ENCODE measurements at places on chromosomes 12 and 14. TPM values are rescaled to one million over a fixed set of nuclear protein-coding genes. Genes with fewer than 3 reads are reported as not detected.

GRCh38 chr12:49891012-49891411, 12.7 kb downstream of the FAIM2 start:
- no peak for DNase-seq

DNA sequence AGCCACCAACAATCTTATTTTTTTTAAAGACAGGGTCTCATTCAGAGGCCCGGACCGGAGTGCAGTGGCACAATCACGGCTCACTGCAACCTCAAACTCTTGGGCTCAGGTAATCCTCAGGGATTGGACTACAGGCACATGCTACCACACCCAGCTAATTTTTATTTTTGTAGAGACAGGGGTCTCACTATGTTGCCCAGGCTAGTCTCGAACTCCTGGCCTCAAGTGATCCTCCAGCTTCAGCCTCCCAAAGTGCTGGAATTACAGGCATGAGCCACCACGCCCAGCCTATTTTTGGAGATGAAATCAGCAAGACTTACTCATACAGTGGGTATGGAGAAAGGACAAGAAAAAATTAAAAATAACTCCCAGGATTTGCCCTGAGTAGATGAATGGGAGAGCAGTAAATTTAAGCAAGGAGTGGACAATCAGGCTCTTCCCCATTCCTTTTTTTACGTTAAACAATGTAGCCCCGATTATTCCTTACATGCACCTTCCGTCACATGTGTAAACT, 13.2 kb downstream of the FMNL3 start:
- DNase-seq, result peak; percentile 46

- DNase-seq, result peak; percentile 50
These were observed 109.5 kb downstream of the DIP2B start for GRCh38 chr12:50614167-50614759.

DNA sequence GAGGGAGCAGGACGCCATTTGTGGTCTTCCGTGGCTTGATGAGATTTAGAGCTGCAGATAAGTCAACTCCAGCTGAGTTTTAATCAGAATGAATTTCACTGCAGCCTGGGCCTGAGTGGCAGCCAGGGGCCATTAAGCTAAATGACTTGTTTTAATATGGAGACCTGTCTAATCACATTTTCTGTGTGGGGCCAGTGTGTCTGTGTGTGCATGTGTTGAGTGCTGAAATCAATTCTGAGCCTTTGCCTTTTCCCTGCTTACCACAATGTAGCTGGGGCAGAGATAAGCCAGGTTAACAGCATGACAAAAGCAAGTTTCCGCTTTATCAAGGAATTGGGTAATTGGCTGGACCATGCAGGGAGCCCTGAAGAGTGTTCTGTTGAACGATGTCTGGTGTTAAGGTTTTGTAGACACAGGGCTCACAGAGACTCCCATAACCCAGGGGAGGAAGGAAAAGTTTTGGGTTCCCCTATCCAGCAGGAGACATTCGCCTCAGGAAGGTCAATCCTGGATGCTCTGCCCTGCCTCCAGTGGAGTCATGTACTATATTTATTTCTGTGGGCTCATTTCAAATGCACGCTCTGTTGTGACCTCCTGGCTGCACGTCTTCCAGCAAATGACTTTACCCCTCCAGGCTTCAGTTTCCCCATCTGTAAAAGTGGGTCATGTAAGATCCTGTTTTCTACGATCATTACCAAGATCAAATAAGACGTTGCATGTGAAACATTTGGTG, 24.2 kb downstream of the RPH3A start:
- no peak for DNase-seq

DNA sequence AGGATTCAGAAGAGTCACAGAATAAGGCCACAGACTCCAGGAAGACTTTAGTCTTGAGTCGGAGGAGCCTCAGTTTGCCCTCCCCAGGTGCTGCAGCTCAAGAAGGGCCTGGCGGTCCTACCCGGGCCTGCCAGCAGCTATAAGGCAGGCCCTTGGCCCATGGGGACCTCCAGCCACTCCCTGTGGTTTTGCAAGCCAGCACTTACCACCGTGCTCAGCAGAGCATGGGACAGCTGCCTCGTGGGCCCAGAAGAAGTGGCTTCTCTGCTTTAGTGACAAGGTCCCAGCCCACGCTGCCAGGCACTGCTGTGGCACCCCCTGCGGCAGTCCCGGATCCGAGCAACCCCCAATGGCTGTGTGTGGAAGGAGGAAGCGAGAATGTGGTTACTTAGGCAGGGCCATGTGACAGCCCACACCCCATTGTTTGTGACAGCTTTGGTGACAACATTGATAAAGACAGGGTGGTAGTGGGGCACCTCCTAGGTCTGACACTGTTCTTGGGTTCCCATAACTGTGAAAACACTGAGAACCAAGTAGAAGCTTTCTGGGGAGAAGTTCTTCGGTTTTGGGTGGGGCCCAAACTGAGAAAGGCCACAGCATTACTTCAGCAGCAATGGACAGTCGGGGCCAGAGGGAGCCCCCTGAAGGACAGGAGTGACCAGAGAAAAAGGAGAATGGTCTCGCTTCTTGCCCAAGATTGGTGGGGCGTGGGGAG, at the start of gene SELPLG:
SELPLG (minus strand) TSS at position 361 of the 715 bp plus-strand sequence. CDS start 9,587 bp downstream, outside the sequence.
- no peak for DNase-seq

GRCh38 chr14:75301666-75302325, 23.2 kb downstream of the FOS start:
- no peak for DNase-seq

GRCh38 chr14:51180577-51180976, 59.5 kb upstream of the TMX1 start:
- no peak for DNase-seq

GRCh38 chr14:90088176-90088575, 26.4 kb downstream of the KCNK13 start:
- no peak for DNase-seq

- DNase-seq, result no peak
These were observed 4.4 kb downstream of the CHST11 start for GRCh38 chr12:104460973-104461698.

DNA sequence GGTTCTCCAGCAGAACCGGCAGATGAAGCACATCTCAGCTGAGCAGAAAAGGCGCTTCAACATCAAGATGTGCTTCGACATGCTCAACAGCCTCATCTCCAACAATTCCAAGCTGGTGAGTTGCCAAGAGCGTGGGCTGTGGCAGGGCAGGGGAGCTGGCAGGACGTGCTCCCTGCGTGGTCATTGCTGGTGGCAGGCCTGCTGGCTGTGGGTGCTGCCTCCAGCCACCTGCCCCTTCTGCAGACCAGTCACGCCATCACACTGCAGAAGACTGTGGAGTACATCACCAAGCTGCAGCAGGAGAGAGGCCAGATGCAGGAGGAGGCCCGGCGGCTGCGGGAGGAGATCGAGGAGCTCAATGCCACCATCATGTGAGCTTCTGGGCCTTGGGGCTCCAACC, 35.8 kb downstream of the IL31 start:
- no peak for DNase-seq

DNA sequence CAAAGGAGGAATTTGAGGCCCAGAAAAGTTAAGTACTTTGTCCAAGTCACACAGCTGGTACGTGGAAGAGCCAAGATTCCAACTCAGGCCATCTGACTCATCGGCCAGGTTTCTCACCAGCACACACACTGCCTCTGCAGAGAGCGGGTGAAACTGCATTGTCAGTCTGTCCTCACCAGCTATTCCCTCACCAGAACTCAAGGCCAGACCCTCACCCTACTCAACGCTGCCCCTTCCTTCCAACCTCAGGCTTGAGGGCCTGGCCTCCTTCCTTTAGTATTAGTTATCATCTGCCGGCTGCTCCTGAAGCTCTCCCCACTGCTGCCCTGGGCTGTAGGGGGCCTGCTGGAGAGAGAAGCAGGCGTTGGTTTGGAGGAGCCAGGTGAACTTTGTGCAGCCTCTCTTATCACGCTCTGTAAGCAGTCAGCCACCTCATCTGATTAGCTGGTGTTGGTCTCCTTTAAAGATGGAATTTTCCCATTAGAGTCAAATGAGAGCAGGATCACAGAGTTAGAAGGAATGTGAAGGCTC, 16.6 kb upstream of the PLEK2 start:
- peak; percentile 67 for DNase-seq

- no peak for DNase-seq
These were observed 126.4 kb upstream of the PLEKHA5 start for GRCh38 chr12:19003141-19003540.

Gene ZFYVE26
- total RNA-seq, result 15.3 TPM

Gene NANOG
- not detected for total RNA-seq

Gene TMEM30B
- total RNA-seq, result not detected

Gene WNT5B
- 221 TPM for total RNA-seq

Gene PPP4R3A
- 45.7 TPM for total RNA-seq

Gene MANSC4
- total RNA-seq, result not detected

Gene PLA2G1B
- not detected for total RNA-seq

Gene SARNP
- total RNA-seq, result 80.1 TPM
